Tongue (tissue), 3 donors: ENCODE measurements at places on chromosomes 16 and 17. TPM values are rescaled to one million over a fixed set of nuclear protein-coding genes. Genes with fewer than 3 reads are reported as not detected.
A peak's percentile ranks its signal among the peaks of the same experiment; 100 is the strongest.

Gene ZG16
- not detected for total RNA-seq

Gene GP1BA
- not detected for total RNA-seq

Gene CDRT15
- not detected for total RNA-seq

Gene KRTAP1-1
- not detected for total RNA-seq

Gene GUCY2D
- total RNA-seq, result not detected

Gene AXIN2
- 27.8 TPM for total RNA-seq

Gene CFAP20
- total RNA-seq, result 68.5 TPM

Gene KRTAP4-9
- not detected for total RNA-seq

Gene HAGHL
- 1.5 TPM for total RNA-seq

Gene HLF
- total RNA-seq, result 14.3 TPM

Gene ZACN
- not detected for total RNA-seq

Gene PPP1R1B
- total RNA-seq, result 7.1 TPM

Gene TMEM106A
- total RNA-seq, result 5.7 TPM

Gene HEATR9
- not detected for total RNA-seq

Gene TMEM92
- total RNA-seq, result not detected

DNA sequence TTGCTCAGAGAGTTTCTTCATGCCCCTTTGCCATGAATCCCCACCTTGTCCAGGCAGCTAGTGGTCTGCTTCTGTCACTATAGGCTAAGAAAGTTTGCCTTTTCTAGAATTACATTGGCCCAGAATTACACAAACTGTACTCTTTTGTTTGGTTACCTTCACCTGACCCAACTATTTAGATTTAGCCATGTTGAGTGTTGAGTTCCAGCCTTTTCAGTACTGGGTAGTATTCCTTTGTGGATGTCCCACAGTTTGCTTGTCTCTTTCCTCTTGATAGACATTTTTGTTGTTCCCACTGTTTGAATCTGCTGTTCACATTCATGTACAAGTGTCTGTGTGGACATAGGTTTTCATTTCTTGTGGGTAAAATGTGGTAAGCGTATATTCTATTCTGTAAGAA lies 22.3 kb downstream of the USP10 start:
- no peak for DNase-seq

GRCh38 chr16:2152695-2153506 lies 2.7 kb upstream of the TRAF7 start:
- DNase-seq, result no peak

DNA sequence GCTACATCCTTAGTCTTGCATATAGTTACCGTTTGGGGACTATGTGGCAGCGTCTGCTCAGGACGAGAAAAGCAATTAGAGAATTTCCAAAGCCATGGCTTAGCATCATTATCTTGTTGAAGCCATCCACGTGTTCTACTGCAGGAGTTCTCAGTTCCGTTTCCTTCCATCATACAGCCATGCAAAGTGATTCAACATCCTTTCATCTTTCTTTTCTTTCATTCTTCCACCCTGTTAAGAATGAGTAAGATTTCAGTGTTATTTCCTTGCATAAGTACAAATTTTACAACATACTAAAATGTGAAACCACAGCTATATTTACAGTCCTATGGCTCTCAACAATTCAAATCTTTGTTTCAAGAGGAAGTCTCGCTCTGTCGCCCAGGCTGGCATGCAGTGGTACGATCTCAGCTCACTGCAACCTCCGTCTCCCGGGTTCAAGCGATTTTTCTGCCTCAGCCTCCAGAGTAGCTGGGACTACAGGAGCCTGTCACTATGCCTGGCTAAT lies 3.8 kb downstream of the MARF1 start:
- DNase-seq, result no peak

GRCh38 chr17:48451489-48451888 lies 21.5 kb upstream of the SKAP1 start:
- no peak for DNase-seq

GRCh38 chr17:68170246-68170645 lies 77.6 kb upstream of the AMZ2 start:
- no peak for DNase-seq

- DNase-seq, result peak; percentile 68
These were observed 55.4 kb downstream of the CFDP1 start for GRCh38 chr16:75377729-75378386.

- peak; percentile 89 for DNase-seq
These were observed 133.3 kb upstream of the CIBAR2 start for GRCh38 chr16:85245307-85246172.

GRCh38 chr17:50277357-50277754 lies 3.1 kb downstream of the TMEM92 start:
- no peak for DNase-seq

DNA sequence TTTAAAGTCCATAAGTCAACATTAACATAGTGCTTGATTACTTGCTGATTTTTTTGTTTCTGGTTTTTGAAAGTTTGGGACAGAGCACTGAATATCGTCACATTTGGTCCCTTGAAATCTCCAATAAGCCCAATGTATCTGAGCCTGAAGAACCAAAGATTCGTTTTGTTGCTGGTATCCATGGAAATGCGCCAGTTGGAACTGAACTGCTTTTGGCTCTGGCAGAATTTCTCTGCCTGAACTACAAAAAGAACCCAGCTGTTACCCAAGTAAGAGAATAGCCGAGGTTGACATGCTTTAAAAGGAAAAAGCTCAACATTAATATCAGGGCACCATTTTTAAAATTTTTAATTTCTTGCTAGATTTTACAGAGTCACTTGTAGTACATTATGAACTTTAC lies 27.7 kb upstream of the GOSR1 start:
- peak; percentile 89 for DNase-seq

GRCh38 chr17:27756467-27757371 lies 43.6 kb downstream of the NOS2 start:
- peak; percentile 51 for DNase-seq

- DNase-seq, result no peak
These were observed 15.3 kb upstream of the TRIM37 start for GRCh38 chr17:59121901-59122480.

- DNase-seq, result no peak
These were observed 443 bp downstream of the TEDC2 start for GRCh38 chr16:2460391-2460713.

DNA sequence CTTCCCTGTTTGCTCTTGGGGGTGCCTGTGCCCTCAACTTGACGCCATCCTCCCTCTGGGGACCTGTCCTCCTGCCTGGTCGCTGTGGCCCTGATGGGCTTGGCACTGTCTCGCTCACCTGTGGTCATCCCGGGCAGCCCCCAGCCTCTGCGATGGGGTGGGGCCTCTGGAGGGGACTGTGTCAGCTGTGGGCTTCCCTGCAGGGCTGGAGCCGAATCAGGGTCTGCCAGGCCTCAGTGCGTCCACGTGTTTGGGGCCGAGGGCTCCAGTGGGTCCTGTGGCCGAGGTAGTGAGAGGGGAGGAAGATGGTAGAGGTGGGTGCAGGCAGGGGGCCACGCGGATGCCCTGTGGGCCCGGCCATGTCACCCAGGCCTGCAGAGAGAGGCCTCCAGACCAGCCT lies 8.0 kb downstream of the PIGQ start:
- no peak for DNase-seq

GRCh38 chr17:66087073-66087472 lies 104.9 kb downstream of the CEP112 start:
- no peak for DNase-seq

- DNase-seq, result peak; percentile 50
These were observed 829 bp downstream of the PITPNM3 start for GRCh38 chr17:6555331-6556120.
